Stimulated activated CD4-positive, alpha-beta T cell treated with anti-CD3 and anti-CD28 coated beads, Interleukin-2, amount 100 ng/mL, for 48 hours (primary cell): ENCODE measurements at places on chromosomes 12 and 14.
A peak's percentile ranks its signal among the peaks of the same experiment; 100 is the strongest.

- no peak for DNase-seq
These were observed 218.1 kb downstream of the MSRB3 start for GRCh38 chr12:65496617-65497016.

GRCh38 chr12:70719672-70720420 lies 82.6 kb upstream of the PTPRB start:
- DNase-seq = peak; percentile 10

GRCh38 chr12:48002773-48003218 lies 1.5 kb downstream of the COL2A1 start:
- DNase-seq = no peak

DNA sequence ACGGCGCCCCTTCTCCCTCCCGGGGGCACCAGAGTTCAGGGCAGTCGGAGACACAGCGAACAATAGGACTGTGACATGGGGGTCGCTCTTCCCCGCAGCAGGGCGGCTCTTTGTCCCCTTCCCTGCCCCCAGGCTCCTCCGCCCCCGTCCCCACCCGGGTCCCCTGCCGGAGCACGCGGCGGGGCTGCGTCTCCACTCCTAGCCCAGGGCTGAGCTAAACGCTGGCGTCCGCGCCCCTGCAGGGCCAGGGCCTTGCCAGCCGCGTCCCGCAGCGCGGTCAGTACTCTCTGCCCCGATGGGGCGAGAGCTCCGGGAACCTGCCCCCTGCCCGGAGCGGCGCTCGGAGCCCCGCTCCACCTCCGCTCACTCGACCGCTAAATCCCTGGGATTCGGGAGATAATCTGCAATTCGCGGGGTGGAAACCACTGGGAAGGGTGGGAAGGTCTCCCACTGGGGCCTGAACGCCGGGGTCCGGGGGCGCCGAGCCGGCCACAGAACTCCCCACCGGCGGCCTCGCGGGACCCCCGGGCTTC lies 825 bp upstream of the CCDC85C start:
- DNase-seq = no peak

DNA sequence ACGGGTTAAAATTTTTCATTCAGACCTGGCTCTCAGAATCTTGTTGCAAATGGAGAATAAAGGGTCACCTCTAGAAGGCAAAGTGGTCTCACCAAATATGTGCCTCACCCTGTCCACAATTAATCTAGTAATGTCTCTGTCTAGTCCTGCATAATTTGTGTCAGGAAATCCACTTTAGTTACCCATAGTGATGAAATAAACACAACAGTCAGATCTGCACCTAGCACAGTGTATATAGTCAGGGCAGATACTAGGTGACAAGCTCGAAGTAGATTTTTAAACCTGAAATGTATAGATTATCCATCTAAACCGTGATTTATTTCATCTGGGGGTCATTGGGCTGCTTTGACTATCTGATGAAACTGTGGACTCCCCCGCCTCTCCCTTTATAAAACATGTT lies 15.9 kb upstream of the FLVCR2 start:
- DNase-seq = no peak

- DNase-seq = no peak
These were observed 4.5 kb downstream of the SLC35E3 start for GRCh38 chr12:68750506-68750905.

GRCh38 chr12:49959685-49960473 lies 1.8 kb upstream of the AQP5 start:
- no peak for DNase-seq

DNA sequence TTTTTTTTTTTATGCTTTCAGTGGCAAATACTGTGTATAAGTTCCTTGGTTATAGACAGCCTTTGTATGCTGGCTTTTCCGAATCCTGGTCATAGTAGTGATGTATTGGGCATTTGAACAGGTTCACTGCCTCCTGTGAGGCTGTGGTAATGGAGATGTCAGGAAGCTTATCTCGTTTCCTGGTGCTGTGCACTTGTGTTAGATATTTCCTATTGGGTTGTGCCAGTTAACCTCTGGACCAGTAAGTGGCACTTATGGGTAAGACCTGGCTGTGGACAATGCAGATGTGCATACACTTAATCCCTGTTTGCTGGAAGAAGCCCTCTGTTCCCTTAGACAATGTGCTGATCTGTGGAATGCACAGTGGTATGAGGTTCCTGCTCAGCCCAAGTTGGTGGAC lies 135.4 kb upstream of the KITLG start:
- no peak for DNase-seq

DNA sequence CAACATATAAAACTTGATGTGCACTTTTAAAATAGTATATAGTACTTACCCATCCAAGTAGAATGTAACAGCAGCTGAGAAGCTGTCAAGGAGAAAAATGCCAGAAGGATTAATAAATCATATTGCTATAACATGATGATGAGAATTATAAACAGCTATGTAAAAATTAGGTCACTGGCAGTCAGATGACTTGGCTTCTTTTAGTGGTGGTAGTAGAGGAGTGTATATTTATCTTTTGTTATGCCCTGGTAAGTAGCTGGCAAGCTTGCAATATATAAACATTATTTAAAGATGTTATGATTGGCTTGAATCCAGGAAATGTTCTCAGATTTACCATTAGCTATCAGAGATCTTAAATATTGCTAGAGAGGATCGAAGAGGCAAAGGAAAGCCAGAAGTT lies 471.0 kb upstream of the MGAT4C start:
- no peak for DNase-seq

GRCh38 chr12:68189821-68190242 lies 30.3 kb upstream of the IFNG start:
- no peak for DNase-seq

DNA sequence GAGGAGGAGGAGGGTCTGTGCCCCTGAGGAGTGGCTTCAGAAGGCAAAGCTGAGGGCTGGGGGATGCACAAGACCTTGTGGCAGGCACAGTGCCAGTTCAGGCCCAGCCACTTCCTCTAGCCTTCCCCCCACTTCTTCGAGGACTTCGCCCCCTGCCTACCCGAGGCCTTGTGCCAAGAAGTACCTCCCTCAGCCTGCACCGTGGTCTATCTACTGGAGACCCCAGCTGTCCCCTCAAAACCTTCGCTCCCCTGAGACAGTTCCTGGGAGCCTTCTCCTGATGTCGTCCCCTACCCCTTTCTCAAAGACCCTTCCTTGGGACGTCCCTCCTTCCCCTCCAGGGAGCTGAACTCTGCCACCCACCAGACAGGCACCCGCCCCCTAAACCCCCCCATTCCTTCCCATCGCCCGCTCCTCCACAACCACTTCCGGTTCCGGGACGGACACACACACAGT lies 604 bp downstream of the ZNF384 start:
- no peak for DNase-seq

DNA sequence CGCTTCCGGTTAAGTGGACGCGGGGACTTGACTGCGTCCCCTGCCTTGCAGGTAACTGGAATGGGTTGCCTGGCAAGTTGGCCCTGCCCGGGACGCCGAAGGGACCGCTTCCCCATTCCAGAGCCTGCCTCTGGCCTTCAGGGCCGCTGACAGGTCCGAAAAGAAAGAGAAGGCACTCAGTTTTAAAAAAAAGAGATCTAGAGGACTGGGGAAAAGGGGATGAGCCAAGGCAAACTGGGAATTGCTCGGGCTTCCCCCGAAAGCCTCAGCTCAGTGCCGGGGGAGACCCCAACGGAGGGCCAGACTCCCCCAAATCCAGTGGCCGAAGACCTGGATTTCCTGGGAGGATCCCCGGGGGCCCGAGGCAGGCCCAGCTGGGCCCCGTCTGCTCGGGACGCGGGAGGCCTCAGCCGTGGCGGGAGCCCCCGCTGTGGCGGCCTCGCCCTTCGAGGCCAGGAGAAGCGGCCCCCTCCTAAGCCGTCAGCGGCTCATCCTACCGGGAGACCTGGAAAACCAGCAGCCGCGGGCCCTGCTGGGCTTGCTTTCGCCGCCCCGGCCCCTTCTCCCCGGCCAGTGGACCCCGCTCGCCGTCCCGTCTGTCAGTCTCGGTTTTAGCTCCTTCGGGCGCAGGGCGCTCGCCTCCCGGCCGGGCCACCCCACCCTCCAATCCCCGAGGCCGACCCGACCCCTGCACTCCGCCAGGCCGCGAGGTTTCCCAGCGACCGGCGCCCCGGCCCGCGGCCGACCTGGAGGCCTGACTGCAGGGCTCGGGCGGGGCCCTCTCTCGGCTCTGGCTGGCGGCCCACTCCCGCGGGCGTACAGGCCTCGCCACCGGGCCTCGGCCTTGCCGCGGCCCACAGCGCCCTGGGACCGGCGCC lies 12.5 kb downstream of the OTX2 start:
- no peak for DNase-seq
